Hematopoietic multipotent progenitor cell treated with erythropoietin and hydrocortisone succinate and interleukin-3 and kit ligand, for 15 days (in vitro differentiated cells): ENCODE measurements at places on chromosomes 13 and 19.

GRCh38 chr19:52034051-52034728, 6.0 kb upstream of the ZNF614 start:
- no peak for DNase-seq

DNA sequence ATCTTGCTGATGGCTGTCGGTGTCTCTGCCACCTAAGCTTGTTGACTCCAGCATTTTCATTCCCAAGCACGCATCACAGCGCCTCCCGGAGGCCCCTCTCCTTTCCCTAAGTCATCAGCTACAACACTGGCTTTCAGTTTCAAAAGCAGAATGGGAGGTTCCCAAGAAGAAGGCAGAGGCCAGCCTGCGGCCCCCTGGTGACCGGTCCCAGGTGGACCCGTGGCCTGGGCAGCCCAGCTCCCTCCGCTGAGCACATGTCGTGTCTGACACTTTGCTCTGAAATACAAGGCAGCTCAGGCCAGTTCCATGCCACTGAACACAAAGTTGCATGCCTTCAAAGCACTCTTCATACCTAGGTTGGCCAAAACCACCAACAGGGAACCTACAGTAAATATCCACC, 8.5 kb downstream of the MLLT1 start:
- DNase-seq: no peak

DNA sequence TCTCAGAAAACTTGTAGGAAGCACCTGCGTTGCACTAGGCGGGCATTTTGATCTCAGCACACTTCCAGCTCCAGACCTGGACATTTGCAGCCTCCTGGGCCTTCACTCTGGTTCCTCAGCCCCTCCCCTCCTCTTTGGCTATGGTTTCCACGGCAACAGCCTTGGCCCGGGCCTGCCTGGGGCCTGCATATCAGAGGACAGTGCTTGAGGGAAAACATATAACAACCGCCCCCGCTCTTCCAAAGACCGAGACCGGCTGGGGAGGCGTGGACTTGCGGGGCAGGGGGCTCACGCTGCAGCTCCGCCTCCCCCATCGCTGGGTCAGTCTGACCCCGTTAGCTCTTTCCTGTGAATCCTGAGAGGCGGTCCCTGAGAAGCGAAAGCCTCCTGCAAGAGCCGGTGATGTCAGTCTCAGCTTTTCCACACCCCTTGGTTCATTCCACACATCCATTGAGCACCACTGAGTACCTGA, 125.7 kb upstream of the PEG3 start:
- DNase-seq: no peak

DNA sequence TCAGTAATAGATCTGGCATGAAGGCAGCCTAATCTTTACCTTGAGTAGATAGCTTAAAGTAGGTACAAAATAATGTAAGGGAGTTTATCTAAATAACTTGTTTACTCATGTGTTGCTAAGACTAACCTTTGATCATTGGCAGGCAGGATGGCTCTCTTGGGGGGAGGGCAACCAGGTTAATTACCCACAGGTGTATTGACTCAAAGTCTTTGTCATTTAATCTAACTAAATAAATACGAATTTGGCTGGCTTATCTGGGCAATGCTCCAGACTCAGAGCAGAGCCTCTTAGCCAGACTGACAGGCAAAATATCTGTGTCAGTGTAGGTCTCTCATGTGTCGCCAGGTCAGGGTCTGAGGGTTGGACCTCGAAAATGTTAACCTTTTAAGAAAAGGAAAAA, 283.4 kb upstream of the KLHL1 start:
- no peak for DNase-seq

DNA sequence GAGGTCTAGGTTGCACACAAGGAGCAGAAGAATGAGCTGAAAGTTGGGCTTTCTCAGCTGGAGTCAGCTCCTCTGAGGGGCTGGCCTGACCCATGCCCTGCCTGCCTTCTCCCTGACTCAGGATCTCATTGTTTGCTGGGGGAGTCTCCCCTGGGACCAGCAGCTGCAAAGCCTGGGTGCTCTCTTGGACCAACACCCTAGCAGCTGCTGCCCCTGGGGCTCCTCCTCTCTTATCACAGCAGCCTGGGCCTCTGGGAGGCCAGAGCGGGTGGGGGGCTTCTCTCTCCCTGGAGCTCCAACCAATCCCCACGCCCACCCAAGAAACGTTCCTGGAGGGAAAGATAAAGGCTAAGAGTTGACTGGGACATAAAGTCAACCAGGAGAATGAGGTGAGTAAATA, 1.6 kb upstream of the FCGBP start:
- no peak for DNase-seq

DNA sequence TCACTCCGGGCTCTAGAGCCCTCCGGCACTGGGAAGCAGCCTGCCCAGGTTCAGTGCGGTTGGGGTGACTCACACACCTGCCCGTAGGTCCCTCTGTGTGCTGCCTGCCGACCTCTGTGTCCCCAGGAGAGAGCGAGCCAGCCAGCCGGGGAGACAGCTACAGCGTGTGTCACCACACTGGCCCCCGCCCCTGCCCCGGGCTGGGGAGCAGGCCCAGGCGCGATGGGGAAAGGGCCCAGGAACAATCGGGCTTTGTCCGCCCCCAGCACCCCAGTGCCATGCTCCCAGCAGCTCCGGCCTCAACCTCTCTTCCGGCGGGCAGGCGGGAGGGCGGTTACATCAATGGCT, at the start of gene KLK6:
Gene KLK6 (minus strand): TSS at position 179 of the 348 bp plus-strand sequence. CDS start 1,487 bp downstream, outside the sequence.
- no peak for DNase-seq

GRCh38 chr13:98755116-98755515, 2.6 kb upstream of the SLC15A1 start:
- DNase-seq: no peak

DNA sequence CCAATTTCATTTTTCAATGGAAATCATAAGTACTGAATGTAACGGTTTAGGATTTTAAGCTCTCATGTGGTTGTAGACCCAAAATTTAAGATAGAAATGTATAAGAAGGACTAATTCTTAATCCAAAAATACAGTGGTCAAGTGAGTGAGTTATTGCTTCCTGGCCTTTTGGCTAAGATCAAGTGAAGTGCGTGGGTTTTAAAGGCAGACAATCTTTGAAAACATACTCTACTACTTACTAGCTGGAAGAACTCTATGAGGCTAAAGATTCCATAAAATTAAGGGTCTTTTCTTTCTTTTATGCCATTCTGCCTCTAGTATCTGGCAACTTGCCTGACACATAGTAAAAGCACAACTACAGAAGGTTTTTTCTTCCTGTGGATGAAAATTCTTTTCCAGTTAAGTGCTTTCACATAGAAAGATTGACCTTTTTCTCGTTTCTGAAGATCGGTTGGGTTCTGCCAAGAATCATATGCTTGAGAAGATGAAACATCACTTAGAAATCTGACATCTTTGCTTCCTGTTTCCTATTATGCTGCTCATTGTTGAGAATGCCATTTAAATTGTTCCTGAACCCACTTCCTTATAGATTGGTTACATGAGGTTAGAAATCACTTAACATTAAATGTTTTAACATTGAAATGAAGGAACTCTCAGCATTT, 26.4 kb upstream of the SCEL start:
- no peak for DNase-seq

DNA sequence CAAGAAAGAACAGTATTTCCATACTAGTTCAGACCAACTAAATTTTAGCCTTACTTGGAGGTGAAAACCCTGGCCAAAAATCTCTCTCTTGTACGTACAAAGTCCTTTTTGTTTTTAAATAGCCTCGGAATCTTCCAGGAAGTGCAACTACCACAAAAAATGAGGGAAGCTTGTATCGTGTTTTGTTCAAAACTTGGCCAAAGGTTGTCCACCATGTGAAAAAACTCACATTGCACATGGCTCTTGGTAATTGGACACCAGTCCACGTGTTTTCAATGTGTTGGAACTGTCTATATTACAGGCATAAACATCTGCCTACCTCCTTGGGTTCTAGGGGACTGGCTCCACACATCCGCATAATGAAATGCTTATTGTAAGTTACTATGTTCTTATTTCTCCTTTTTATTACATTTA, 15.2 kb upstream of the STRN4 start:
- no peak for DNase-seq
